ENCODE measurements at places on chromosomes 2 and 18.

GRCh38 chr2:72991980-72992733, 74.8 kb downstream of the EMX1 start:
- no peak for DNase-seq

DNA sequence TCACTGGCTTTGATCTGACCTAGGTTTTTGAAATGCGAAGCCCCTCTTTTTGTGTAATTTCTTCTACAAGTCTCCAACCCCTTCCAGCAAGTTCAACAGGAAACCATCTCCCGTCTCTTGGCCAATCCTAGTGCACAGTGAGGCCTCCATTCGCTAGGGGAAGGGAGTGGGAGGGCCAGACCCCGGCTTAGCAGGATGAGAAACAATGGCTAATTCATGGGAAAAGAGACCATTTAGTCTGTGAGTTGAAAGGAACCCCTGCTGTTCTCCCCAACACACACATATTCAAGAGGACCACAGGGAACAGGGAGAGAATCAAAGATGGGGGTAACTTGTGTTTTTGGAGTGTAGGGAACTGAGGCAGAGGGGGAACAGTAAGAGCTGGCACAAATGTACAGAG, 83.0 kb downstream of the RTN4 start:
- DNase-seq, result no peak

DNA sequence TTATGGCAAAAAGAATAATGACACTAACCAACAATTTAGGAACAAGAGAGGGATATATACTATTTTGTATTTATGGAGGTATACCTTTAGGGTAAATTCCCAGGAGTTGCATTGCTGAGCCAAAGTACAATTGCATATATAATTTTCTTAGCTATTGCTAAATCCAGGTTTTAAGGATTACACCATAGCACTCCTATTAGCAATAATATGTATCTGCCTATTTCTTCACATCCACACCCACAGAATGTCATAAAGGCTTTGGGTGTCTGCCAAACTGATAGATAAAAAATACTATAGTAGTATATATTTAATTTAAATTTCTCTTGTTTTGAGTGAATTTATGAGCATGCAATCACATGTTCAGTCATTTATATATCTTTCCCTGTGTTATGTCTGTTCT, 11.5 kb upstream of the SERPINB13 start:
- no peak for DNase-seq

- DNase-seq, result no peak
These were observed 190.7 kb downstream of the DLGAP1 start for GRCh38 chr18:4264347-4264791.

Measured in mucosa of descending colon (tissue), 3 donors.